Stimulated activated CD8-positive, alpha-beta memory T cell treated with anti-CD3 and anti-CD28 coated beads, Interleukin-15, amount 100 ng/mL, for 24 hours (primary cell): ENCODE measurements at places on chromosomes 5 and 9.

- DNase-seq = no peak
Measured at GRCh38 chr9:109629615-109630014, 131.5 kb upstream of the PTPN3 start.

- DNase-seq = no peak
Measured at GRCh38 chr5:5483350-5483749, 60.9 kb downstream of the ICE1 start.

DNA sequence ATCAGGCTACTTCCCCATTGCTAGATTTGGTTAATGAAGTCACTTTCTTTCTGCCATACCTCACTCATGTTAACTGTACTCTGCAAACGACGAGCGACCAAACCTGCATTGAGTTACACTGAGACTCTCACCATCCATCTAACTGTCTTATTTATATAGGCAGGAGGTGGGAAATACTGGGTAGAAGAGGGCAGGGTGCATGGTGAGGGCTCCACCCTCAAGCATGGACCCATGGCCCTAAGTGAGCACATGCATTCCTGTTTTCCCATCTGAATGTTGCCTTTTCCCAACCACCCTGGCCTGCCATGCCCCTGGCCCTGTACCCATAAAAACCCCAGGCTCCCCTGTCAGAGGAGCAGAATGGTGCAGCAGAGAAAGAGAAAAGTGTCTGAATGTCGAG lies 52.7 kb upstream of the IL6ST start:
- no peak for DNase-seq

- DNase-seq = no peak
Measured at GRCh38 chr5:14316471-14316870, 173.3 kb downstream of the TRIO start.

DNA sequence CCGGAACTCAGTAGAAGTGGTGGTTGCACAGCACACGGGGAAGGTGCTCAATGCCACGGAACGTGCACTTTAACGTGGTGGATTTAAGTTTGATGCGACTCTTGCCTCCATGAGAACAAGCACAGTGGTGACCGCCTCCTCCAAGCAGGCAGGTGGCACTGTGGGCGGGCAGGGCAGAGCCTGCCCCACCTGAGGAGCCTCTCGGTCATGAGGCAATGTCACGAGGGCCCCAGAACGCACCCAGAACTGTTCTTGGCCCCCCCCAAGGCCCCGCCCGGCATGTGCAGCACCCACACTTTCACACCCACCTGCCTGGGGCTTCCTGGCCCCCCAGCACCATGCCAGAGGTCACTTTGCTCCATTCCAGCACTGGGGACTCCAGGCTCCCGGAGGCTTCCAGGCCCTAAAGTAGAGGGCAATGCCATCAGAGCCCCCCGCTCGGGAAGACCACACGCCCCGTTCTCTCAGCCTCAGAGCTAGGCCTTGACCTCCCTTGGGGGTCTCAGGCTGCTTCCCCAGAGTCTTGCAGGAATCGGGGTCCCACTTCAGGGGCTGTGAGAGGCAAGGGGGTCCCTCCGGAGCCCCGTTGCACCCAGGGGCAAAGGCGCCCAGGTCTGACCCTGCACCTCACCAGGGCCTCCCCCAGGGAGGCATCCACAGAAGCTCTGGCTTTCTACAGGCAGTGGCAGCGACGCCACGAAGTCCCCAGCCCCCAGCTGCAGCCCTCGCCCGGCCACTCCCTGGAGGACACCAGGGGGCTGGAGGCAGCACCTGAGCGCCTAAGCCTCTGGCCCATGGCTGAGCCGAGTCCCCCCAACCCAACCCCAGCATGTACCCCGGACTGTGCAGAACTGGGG lies 14.0 kb downstream of the CCDC187 start:
- no peak for DNase-seq

GRCh38 chr5:116404016-116404415 lies 170.6 kb downstream of the SEMA6A start:
- DNase-seq = no peak

DNA sequence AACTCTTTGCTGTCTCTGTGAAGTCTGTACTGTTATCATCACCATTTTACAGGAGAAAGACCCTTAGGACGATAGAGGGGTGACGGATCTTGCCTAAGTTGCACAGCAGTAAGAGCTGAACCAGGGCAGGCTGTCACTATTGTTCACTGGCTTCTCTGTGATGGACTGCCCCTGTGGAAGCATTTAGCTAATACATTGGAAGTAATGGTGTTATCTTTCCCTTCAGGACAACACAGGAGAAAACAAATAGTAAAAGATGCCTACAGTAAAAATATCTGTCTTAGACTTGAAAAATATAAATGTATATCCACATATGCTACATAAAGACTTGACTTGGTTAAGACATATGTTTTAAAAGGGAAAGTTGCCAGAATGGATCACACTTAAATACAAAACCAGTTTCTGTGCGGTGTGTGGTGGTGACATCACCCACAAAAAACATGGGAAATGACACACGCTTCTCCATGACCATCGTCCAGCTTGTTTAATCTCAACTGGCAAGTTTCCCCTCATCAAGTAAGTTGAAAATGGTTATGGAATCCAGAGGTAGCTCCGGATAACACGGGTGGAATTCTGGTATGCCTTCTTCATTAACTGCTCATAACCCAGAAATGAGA lies 351.8 kb downstream of the EBF1 start:
- no peak for DNase-seq

- no peak for DNase-seq
Measured at GRCh38 chr5:167232675-167233311, 1058.7 kb upstream of the WWC1 start.

DNA sequence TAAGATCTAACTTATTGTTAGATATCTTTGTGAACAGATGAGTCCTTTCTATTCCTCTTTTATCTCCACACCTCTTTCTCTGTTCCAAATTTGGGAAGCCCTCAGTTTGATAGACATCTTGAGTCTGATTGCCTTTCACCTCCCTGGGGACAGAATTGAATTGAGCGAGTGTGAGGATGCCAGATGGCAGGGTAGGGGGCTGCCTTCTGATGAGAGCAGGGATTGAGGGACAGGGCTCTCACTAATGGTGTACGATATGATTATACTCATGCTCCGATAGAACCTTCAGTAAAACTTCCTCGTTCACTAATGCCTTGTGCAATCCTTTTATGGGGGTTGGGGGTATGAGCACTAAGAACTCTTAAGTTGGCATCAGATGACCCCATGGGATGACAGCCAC lies 172.1 kb upstream of the DAP start:
- no peak for DNase-seq

DNA sequence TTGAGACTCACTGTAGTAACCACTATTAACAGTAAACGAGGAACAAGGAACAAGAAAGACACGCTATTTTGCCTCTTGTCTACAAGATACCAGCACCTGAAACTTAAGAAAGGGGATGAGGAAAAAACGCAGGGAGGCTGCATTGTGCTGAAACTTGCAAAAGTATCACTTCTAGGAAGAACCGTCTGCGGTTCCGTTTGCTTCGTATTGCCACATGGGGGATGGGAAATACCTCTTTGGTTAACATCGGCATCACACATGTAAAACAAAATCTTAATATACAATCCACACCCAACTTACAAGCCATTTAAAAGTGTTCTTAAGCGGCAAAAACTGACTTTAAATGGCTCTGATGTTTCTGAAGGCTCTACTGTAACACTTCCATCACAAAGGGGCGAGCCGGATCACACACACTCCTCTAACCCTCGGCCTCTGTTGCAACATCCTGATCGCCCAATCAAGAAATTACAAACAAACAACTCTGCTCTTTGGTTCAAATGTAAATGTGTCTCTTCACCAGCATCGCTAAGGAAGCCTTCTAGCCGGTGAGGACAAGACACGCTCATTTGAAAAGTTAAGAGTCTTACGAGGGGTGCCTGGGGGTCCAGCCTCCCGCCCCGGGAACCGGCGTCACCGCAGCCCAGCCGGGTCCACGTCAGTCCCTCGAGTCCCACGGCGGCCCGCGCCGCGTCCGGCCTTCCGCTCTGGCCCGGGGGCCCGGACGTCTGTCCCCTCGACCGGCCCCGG lies 621 bp downstream of the SEC16A start:
- DNase-seq = no peak

DNA sequence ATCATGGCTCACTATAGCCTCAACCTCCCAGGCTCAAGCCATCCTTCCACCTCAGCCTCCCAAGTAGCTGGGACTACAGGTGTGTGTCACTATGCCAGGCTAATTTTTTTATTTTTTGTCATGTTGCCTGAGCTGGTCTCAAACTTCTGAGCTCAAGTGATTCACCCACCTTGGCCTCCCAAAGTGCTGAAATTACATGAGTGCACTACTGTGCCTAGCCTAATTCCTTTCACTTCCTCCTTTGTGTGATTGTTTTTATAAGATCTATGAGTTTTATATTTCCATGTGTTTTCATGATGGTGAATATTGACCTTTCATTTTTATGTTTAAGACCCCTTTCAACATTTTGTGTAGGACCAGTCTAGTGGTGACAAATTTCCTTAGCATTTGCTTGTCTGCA lies 55.2 kb upstream of the IL12B start:
- DNase-seq = no peak
